ENCODE measurements at places on chromosomes 6 and 20.

- no peak for DNase-seq
Measured at GRCh38 chr20:4962241-4962855, 39.0 kb downstream of the SLC23A2 start.

- DNase-seq: no peak
Measured at GRCh38 chr6:138957903-138958302, 30.1 kb downstream of the REPS1 start.

DNA sequence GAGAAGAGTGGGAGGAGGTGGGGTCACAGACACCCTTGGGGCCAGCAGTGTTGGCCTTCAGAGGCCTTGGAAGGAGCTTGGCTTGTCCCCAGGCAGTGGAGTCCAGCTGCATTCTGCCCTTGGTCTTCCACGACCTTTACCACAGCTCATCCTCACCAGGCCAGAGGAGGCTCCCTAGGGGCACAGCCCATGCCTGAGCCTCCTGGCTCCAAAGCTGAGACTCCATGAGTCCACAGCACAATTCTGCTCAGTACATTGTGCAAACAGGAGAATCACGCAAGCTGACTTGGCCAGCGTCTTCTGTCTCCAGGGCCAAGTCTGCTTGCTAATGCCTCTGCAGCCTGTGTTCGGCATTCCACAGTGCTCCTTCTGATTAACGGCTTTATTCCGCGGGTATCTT, 337.2 kb downstream of the SMOC2 start:
- no peak for DNase-seq

- no peak for DNase-seq
Measured at GRCh38 chr6:145532361-145532760, 203.0 kb downstream of the EPM2A start.

Measured in activated naive CD4-positive, alpha-beta T cell (primary cell).